ENCODE measurements at places on chromosomes 11 and 22.

- DNase-seq = no peak
Measured at GRCh38 chr22:20579273-20580120, 72.1 kb downstream of the MED15 start.

GRCh38 chr11:131663405-131664200, 293.2 kb downstream of the NTM start:
- DNase-seq = no peak

GRCh38 chr11:77801477-77801876, 19.0 kb downstream of the RSF1 start:
- DNase-seq = no peak

GRCh38 chr11:109112261-109112660, 309.7 kb upstream of the C11orf87 start:
- no peak for DNase-seq

- no peak for DNase-seq
Measured at GRCh38 chr22:46693634-46694415, 44.2 kb downstream of the CERK start.

- DNase-seq = no peak
Measured at GRCh38 chr22:18023509-18024275, 669 bp downstream of the MICAL3 start.

GRCh38 chr22:35887296-35887875, 141.2 kb downstream of the RBFOX2 start:
- no peak for DNase-seq

DNA sequence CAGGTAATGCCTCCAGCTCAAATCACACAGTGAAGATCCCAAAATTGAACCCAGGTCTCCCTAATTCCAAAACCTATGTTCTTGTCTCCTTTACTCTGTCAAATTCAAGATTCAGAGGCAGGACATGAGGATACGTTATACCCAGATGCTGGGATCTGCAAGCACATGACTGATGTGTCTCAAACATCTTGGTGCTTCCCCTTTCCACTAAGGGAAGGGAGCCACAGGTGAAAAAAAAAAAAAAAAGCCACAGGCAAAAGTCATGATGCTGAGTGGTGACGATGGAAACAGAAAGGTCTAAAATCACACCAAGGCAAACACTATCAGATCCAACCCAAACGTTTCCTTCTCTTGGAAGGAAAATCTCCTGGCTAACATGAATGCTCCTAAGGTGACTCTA, 24.0 kb downstream of the ABTB2 start:
- no peak for DNase-seq

- DNase-seq = no peak
Measured at GRCh38 chr11:34204396-34205279, 99.2 kb downstream of the NAT10 start.

GRCh38 chr22:32958001-32958400, 100.2 kb downstream of the SYN3 start:
- no peak for DNase-seq

GRCh38 chr22:46297151-46297812, 612 bp downstream of the GTSE1 start:
- no peak for DNase-seq

DNA sequence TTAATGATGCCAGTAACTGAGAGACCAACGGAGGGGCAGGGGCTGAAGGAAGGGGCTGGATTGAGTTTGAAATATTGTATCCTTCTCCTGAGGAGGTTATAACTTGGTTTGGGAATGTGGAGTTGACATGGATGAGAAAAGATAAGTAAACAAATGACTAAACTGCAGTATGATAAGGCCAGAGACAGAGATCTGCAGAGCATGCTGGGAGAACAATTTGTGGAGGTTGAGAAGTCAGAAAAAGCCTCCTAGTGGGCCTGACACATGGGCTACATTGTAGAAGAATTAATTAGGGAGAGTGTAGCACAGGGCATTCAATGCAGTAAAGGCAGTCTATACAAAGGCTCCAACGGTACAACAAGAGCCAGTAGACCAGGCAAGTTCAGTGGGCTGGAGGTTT, 55.9 kb downstream of the SPON1 start:
- no peak for DNase-seq

DNA sequence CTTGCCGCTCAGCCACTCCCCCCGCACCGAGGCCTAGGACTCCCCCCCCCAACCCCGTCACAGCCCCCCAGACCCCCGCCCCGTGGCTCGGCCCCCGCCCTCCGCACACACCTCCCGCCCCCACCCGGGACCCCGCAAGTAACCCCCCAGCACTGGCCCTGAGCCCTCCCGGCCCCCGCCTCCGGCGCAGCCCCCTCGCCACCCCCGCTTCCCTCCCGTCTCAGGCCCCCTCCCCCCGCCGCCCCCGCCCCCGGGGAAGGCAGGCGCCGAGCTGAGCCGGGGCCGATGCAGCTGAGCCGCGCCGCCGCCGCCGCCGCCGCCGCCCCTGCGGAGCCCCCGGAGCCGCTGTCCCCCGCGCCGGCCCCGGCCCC, 1.5 kb downstream of the SHANK3 start:
- DNase-seq = no peak

DNA sequence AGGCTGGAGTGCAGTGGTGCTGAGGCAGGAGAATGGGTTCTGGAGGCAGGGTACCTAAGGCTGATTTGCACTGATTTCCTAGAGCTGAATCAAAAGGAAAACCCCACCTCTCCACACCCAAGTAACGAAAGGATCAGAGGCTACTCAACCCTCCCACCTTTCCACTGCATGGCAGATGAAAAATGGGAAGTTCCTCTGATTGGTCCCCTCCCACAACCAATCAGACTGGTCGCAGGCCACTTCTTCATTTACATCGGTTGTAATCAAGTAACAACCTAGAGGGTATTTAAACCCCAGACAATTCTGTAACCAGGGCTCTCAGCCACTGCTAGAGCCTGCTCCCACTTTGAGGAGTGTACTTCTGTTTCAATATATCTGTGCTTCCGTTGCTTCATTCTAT, 18.6 kb upstream of the PARVB start:
- DNase-seq = no peak

DNA sequence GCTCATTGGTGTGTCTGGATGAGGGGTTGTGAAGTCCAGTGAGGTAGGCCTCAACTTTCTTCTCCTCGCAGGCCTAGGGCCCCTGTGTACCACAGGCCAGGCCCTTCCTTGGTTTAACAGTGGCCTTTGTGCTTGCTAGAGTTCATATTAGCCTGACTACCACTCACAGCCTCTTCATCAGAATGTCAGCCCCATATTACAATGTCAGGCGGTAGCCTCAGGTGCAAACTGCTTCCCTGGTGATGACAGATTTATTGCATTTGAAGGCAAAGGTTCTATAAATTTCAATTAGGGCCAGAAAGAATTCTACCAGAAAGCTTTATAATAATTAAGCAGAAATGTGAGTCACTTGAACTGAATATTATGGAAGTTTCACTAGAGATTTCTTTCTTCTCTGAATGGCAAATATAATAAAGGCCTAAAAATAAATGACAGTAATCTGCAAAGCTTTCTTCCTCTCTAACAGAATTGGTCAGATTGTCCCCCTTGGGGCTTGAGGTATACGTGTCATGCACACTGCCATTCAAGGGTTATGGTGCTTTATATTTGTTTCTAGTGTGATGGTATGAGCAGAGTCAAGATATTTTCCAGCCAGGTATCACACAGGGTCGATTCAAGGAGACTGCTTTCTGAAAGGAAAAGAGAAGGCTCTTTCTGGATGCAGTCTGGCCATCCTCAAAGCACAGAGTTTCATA, 210.3 kb downstream of the CWF19L2 start:
- DNase-seq = no peak

DNA sequence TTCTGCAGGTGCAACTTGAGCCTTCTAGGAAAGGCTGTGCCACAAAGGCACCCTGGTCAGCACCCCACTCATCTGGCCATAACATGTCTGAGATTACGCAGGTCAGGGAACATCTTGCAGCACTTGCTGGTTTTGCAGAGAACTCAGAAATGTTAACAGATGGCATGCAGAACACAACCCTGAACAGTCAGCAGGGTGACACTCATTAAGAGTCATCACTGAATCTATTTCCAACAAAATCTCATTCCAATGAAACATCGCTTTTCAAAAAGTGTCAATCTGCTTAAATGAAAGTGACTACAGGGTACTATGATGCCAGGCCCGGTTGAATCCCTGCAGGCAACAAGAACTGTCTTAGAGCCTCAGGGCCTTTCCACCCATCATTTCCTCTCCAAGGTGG, 369.8 kb upstream of the CCDC90B start:
- DNase-seq = no peak

DNA sequence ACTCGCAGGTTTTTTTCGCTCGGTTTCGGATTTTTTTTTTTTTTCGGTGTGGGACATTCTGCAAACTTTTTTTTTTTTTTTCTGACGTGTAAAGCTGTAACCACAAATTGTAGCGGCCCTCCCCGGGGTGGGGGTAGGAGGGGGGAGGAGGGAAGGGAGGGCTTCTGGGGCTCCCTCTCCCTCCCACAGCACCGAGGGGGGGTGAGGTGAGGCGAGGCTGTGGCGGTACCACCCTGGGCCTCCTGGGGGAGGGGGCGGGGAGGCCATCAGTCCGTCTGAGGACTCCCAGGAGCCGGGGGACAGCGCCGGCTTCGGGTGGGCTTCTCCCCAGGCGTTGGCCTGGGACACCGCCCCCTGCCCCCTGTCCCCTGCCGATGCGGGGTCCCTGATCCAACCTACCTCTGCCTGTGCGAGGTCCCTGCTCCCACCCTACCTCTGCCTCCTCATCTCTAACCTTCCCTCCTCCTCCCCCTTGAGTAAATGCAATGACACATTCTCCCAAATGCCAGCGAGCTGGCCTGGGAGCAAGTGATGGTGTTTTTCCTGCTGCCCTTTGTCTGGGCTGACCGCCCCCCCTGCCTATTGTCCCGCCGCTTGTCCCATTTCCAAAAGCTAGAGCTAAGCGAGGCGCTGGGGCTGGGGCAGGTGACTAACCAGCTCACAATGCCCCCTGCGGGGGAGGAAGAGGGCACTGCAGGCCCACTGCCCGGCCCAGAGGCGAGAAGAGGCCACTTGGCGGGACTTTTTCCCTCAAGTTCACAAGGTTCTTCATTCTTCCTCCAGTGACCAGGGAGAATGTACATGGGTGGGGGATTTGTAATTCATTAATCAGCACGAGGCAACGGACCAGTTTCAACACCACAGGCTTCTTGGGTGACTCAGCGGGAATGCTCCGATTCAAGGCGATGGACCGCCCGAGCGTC, 511 bp upstream of the CLCF1 start:
- peak; percentile 51 for DNase-seq

GRCh38 chr11:112316971-112317370, 56.3 kb upstream of the PLET1 start:
- DNase-seq = no peak

DNA sequence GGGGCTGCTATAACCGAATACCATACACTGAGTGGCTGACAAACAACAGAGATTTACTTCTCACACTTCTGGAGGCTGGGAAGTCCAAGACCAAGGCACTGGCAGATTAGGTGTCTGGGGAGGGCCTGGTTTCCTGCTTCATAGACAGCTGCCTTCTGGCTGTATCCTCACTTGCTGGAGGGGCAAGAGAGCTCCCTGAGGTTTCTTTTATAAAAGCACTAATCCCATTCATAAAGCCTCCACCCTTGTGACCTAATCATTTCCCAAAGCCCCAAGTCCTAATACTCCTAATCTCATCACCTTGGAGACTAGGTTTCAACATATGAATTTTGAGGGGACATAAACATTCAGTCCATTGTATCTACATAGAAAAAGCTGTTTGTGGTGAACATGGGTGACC, 131.8 kb downstream of the KIRREL3 start:
- no peak for DNase-seq

- DNase-seq = peak; percentile 10
Measured at GRCh38 chr11:130131961-130132850, 27.4 kb upstream of the ST14 start.

DNA sequence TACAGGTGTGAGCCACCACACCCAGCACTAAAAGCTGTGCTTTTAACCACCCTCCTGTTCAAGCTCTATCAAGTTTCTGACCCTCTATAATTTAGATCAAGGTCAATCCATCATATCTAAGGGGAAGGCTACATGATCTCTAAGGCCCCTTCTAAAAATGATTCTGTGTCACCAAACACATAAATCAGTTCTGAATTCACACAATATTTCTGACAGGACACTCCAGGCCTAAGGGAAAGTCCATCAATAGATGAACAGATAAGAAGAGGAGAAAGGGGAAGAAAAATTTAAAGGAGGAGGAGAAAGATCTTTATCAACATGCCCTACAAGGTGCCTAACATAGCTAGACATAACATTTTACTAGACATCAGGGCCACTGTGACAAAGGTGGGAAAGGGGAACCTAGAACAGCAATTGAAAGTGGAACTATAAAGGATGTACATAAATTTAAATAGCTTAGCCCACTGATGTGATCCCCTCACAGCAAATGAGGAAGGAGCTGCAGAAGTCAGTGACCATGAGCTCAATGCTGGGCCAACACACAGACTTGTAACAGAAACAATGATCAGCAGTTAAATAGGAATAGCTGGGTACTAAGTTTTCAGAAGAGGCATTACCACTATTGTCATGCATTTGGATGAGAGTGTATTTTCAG, 4.7 kb downstream of the PRCP start:
- DNase-seq = no peak

DNA sequence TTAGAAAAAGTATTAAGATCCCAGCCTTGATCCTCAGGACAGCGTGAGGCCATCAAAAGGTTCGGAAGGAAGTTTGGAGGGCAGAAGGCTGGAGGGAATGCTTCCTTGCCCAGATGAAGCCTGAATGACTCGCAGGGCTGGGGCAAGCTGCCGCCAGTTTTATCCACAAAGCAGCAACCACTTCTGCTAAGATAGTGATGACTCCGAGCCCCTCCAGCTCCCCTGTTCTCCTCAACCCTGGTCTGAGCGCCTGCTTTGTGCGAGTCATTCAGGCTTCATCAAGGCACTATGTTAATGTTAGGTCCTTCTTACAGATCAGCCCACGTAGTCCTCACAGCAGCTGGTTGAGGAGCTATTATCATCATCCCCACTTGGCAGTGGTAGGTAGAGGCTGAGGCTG, 158.8 kb downstream of the COMMD9 start:
- DNase-seq = no peak

- DNase-seq = no peak
Measured at GRCh38 chr22:23383491-23384361, 196.4 kb downstream of the IGLL1 start.

GRCh38 chr22:40258017-40258416, 80.3 kb downstream of the TNRC6B start:
- no peak for DNase-seq

DNA sequence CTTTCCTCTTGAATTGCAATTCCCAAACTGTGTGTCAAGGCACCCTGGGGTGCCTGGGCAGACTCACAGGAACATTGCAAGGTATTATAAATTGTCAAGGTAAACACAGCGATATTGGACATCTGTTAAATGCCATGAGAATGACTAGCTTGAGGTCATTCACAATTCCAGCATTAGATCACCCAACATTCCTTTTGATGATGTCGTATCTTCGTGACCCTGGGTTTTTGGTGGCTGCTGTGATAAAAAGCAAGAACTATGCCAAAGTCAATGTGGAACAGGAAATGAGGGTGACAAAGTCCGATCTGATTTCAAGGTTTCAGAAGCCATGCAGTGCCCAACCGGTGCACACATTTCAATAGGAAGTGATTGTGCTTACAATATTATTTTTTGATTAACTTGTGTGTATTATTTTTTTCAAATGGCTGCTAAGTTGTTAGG, 458.4 kb downstream of the MIAT start:
- DNase-seq = no peak
